Chondrocyte (in vitro differentiated cells): ENCODE measurements at places on chromosomes 4 and X.

GRCh38 chr4:77927991-77928925, 65.6 kb downstream of the MRPL1 start:
- DNase-seq, result no peak

DNA sequence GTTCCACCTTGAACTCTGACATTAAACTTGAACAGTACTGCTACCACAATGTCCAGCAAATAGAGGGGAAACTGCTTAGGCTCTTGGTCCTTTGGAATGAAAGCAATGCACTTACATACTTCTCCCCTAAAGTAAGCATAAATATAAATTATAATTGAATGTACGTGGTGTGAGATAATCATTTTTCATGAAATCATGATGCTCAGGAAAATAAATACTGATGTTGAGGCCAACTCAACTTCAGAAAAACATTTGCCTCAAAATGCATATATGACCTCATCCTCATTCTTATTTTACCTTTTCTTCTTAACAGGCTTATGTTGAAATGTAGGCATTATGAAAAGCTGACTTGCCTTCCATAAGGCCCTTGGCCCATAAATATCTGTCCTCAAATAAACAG, 166.3 kb downstream of the KDR start:
- no peak for DNase-seq

DNA sequence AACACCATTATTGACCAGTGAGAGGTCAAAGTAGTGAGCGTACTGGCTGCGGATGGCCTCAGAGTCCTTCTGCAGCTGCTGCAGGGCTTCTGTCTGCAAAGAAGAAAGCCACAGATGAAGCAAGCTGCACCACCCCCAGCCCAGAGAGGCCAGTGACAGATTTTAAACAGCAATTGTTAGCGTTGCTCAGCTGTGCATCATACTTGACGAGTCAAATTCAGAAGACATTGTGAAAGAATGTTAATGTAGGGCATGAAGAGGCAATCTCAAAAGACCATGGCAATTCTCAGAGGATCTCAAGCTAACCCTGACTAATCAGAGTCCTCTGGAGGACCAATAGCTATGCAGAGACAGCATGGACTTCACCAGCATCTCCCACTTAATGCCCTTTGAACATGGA, 16.6 kb downstream of the DKC1 start:
- no peak for DNase-seq

GRCh38 chr4:122674371-122674770, 53.5 kb upstream of the IL21 start:
- no peak for DNase-seq

GRCh38 chr4:18297684-18298083, 276.1 kb upstream of the LCORL start:
- DNase-seq, result no peak

GRCh38 chr4:138275216-138275615, 33.1 kb upstream of the SLC7A11 start:
- no peak for DNase-seq

DNA sequence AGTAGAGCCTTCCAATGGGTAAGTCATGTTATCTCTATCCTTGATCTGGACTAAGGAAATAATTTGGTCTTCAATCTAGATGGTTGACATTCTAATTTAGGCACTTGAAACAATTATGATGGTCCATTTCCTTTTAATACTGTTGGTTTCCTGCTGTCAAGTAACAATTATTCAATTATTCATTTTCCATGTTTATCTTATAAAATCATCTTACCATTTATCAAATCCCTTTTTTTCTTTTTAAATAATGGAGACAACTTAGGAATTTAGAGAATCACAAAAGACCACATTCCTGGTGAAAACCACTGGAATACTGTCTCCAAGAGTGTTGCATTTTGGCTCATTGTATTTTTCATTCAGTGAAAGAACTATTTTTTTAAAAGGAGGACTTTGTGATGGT, 148.7 kb upstream of the CTSO start:
- no peak for DNase-seq

DNA sequence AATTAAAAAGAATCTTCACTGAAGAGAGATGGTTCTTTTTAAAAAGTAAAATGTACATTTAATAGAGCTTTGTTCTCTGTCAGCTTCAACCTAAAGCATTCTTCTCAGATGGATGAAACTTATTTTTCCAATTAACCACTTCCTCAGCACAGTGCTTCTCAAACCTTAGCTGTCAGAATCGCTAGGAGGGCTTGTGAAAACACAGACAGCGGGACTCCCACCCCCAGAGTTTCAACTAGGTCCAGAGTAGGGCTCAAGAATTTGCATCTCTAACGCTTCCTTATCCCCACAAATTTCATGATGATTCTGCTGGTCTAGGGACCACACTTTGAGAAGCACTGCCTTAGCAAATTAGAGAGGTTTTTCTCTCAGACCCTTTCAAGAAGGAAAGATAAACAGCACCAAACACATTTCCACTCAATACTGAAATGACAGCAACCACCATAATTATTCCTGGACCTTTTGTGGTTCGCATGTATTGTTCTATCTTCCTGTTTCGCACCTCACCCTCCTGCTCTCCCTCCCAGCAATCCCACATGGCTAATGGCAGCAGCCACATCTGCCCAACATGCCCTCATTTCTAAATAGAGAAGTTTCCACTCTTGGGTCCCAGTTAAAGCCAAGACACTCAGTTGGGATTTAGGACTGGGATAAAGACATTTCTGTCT, 73.2 kb downstream of the ZNF827 start:
- DNase-seq, result no peak

DNA sequence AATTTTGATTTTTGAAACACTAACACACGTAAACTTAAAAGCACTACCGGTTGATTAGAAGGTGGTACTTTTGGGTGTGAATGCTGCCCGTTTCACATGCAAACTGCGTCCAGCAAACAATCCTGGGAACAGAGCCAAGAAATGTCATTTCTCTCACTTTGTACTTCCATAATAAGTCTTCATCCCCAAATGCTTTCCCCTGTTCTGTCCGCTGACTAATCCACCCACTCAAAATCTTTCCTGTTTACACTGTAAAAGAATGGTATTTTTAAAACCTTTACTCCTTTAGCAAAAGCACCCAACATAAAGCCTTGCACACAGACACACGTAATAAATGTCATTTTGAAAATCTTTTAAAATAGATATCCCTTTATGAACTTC, 39.1 kb upstream of the PDLIM5 start:
- DNase-seq, result no peak

- no peak for DNase-seq
Observed at GRCh38 chrX:39551762-39552161, 546.0 kb downstream of the BCOR start.

GRCh38 chr4:17463606-17464005, 48.3 kb downstream of the QDPR start:
- DNase-seq, result no peak

DNA sequence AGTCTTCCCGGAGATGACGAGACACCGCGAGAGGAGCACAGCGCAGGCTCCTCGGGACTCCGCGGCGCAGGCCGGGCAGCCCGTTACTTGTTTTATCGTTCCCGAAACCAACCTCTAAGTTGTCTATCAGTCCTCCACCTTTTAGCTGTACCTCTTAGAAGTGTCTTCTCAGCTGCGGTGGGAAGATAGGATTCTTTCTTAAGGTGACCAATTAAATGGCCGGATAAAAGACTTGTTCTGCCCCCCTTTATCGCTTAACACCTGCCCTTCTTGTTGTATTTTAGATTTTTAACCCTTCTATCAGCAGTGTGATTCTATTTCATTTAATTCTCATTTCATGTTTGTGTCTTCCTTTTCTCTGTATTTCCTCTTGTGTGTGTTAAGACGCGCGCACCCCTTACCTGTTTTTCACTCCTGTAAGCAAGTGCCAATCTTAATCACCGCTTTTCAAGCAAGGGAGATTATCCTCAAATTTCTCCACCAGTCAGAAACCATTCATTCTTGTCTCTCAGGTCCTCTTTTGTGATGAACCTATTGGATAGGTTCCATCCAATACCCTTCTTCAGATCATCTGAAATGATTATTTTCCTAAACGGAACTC, at the start of gene SLC9B2:
Gene SLC9B2 (minus strand): TSS at position 15 of the 601 bp plus-strand sequence. CDS start 9,211 bp downstream, outside the sequence.
- DNase-seq, result no peak

GRCh38 chrX:19954335-19955096, 36.3 kb downstream of the BCLAF3 start:
- no peak for DNase-seq

DNA sequence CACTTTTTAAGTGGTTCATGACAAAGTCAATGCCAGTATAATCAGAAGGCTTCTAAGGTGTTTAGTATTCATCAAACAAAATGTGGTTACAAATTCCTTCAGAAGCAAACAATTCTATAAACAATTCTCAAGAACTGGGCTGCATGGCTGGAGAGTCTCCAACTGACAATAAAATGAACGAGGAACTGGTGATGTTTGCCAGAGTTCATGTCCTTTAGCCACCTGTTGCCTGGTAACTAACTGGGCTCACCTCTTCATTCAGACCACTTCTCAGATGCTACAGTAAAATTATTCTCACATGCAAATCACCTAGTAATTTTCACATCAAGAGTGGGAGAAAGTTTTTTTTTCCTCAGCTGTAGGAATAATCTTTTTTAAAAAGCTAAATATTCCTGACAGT, 53.3 kb downstream of the CAMK2D start:
- no peak for DNase-seq

- DNase-seq, result no peak
Observed at GRCh38 chr4:182729516-182729915, 187.7 kb downstream of the DCTD start.

GRCh38 chr4:147924604-147925412, 192.9 kb downstream of the ARHGAP10 start:
- DNase-seq, result no peak

DNA sequence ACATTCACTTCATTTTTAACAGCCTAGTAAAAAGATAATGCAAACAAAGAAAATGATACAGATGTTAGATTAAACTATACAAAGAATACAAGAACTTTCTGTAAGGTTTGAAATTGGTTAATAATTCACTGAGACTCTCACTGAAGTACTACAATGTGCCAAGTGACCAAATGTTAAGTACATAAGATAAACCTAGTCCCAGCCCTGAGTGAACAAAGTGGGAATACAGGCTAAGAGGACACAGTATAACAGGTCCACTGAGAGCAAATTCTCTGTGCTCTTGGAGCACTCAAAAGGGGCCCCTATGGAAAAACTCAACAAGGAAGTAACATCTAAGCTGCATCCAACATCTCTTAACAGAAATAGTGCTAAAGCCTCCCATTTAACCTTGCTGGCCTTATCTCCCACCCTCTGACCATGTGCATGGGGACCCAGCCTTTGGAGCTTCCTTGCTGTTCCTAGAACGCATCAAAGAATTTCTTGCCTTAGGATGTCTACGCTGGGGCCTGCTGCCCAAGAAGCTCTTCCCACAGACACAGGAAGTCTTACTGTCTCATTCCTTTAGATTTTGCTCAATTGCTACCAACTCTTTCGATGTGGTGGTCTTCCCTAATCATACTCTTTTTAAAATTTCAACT, 113.4 kb downstream of the ZAR1 start:
- DNase-seq, result no peak

GRCh38 chrX:24395775-24396174, 35.3 kb downstream of the SUPT20HL1 start:
- DNase-seq, result no peak

DNA sequence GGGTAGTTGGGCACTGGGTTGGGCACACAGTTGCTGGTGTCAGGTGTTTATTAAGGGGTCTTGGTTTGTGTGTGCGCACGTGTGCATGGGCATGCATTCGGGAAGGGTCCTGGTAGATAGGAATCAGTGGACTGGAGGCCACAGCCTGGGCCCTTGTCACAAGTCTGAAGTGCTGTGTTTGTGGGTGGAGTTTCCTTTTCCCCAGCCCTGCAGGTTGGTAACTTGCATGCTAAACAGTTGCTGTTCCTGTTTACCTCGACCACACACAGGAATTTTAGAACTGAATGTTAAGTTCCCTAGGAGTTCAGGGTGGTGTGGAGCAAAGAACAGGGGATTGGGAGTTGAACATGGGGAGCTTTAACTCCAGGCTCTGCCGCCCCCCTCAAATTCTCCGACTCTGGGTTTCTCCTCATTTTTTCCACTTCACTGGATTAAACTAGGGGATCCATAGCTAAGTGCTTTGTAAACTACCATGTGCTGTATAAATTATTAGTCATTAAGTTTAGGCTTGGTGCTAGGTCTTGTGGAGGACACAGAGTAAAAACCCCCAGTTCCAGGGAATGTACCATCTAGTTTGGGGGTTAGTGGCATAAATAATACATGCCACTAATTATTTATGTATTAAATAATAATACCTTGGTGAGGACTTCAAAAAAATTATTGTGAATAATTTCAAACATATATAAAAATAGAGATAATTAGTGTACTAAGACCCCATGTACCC, 49.0 kb downstream of the STARD8 start:
- no peak for DNase-seq

DNA sequence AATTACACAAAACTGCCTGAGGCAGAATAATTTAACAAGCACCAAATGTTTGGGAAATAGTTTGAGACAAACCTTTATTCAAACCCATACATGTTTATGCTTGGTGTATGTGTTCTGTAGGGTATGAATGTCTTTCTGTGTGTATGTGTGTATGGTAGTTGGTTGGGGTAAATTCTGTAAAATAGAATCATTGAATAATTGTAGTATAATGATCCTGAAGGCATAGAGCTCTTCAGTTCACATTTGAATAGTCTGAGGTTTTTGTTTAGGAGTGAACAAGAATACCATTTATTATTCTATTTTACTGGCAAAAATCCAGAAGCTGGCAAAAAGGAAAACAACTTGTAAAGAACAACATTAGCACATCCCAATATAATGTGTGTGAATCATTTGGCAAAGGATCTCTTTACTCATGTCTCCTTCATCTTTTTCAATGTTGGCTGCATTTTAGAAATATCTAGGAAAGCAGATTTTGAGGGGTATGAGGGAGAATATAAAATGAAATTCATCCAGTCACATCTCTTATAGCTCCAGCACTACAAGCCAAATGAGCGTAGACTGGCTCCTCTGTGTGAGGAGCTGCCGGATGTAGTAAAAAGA, 360.0 kb downstream of the CHIC1 start:
- no peak for DNase-seq

GRCh38 chrX:29762006-29762405, 453.4 kb upstream of the MAGEB2 start:
- no peak for DNase-seq

DNA sequence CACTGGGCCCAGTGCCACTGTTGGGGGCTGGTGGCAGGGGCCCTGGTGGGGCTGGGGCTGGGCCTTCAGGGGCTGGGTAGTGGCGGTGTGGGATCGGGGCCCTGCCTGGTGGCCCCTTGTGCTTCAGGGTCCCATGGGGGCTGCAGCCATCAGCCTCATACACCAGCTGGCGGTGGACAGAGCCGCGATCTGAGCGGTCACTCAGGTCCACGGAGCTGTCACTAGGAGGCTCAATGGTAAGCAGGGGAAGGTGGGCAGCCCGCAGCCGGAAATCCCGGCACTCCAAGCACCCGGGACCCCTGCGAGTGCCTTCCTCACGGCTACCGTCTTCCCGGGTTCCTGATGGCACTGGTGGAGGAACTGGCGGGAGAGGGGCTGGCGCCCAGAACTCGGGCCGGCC, 25.5 kb upstream of the KDM5C start:
- no peak for DNase-seq
